ENCODE measurements at places on chromosomes 7 and 10.

DNA sequence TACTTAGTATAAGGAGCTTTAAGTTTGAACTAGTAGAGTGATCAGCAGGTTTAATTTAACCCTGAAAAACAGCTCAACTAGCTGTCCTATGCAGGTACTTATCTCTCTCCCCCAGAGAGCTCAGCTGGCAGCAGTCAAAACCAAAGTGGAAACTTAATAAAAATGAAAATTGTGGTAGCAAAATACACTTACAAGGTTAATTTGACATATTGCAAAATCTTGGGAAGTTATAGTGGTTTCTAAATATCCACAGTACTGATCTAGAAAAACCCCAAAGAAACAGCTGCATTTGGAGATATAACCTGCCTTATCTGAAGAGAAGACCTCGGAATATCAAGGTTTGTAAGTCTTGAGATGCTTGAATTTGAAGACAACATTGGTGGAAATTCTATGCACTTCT lies 269.2 kb downstream of the RNLS start:
- DNase-seq, result no peak

DNA sequence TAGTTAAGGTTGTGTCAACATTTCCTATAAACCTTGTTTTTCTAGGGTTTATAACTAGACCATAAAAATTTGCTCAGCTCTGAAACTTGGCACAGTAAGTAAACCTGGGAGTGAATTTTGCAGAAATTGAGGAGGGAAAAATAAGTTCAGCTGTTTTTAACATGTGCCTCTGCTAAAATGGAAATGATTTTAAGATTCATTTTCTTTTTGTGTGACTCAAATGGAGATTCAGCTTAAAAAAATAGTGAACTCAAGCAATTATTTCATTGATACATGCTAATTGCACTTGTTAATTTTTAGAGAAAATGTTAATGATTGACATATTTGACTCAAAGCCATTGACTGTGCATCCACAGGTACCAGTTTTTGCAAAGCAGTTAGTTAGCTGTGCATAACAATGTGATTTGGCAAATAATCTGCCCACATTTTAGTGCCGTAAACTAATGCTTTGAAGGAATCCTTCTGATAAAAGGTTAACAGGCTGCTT lies 68.5 kb upstream of the ZNF438 start:
- no peak for DNase-seq

DNA sequence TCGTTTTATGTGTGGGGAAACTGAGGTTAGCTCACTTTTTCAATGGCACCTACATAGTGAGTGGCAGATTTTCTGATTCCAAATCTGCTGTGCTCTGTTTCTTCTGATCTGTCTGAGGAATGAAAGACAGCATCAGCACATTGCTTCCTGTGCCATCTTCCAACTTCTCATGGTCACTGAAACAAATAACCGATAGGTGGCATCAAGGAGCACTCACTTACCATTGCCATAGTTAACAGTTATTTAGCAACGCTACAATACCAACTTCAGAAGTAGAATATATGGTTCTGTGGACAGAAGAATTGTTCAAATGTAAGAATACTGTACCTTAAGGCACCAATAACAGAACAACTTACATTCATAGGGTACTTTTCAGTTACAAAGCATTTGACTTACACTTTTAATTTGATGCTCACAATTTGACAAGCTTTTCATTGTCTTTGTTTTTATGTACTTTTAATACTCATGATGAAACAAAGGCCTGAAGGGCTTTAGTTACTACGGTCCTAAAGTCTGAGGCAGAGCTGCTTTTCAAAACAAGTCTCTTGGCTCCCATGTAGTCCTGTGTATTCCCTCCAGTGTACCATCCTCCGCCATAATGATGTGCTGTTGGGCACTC lies 228.9 kb upstream of the TCF7L2 start:
- no peak for DNase-seq

DNA sequence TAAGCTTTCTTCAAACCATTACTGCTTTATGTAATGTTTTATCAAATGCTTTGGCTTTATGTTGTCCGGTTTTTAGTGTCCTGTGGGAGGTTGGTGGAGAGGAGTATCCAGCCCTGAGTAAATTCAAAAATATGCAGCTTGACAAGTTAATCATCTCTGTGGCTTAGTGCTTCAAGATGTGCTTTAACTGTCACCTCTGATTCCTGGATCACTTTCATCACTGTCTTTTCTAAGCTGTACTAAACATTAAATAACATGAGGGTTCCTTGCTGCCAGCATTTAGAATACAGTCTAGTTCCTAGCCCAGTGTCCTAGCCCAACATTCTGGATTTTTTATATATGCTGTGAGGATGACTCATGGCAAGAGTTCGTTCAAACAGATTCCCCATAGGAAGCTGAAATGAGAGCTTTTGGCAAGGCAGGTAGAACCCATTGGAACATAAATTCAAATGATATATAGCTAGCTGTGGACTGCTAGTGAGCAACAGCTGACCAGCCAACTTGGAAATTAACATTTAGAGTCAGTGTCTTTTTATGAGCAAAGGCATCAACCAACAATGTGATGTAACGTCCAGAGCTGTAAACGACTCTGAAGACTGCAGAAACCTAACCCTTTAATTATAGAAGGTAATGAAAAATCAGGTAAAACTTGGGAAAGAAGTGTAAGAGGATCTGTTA lies 80.6 kb upstream of the OIT3 start:
- DNase-seq, result no peak

GRCh38 chr7:33623267-33623666 lies 282.1 kb upstream of the BMPER start:
- no peak for DNase-seq

DNA sequence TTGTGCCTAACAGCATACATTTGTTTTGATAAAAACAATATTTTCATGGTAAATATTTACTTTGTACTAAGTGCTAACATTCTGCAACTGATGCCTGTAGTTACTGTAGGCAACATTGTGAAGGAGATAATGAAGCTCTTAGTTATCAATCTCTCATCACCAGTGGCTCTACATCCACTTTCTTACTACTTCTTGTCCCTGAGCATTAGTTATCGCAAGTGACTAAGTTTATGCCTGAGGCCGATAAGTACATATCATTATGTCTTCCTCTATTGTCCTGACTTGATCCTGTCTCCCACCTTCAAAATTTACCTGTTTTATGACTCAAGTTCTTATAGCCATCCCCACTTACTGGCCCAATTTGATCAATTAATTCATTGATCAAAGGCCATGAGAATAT lies 63.6 kb downstream of the MACC1 start:
- DNase-seq, result no peak

DNA sequence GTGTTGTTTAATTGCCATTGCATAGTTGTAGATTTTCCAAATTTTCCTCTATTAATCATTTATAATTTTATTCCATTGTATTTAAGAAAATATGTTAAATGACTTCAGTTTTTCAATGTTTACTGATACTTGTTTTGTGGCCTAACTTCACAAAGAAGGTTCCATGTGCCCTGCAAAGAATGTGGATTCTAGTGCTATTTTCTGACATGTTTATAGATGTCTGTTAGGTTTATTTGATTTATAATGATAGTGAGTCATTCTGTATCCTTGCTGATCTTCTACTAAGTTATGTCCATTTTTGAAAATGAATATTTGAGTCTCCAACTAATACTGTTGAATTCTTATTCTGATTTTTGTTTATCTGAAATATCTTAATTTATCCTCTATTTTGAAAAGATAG lies 369.0 kb downstream of the MAGI2 start:
- DNase-seq, result no peak

GRCh38 chr7:155885167-155886155 lies 73.2 kb upstream of the SHH start:
- DNase-seq, result no peak

DNA sequence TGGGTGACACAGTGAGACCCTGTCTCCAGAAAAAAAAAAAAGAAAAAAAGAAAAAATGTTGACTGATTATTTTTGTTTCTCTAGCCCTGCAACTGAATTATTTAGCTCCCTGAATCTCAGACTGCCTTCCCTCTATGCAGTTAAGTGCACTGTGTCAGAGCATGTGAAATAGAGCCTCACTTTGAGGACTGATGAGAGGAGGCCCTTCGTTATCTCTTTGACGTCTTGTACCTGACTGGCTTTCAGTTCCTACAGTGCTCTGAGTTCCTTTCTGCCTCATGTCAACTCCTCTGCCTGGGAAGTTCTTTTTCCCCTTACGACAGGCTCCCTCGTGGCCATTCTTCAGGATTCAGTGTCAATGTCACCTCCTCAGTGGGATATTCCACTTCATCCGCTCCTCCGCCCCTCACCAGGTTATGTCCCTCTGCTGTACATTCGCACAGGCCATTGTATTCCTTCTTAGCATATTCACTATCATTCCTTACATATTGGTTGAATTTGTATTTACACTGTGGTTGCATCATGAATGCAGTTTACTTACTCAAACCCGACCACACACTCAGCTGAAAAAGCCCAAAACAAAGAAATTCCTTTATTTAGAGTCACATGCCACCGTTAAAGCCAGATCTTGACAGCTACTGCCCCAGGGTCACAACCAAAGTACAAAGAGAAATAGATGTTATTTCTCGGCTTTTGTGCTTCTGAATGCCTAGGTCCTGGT lies 18.1 kb upstream of the CAMK2G start:
- no peak for DNase-seq

GRCh38 chr7:129949292-129950133 lies 3.2 kb downstream of the UBE2H start:
- DNase-seq, result no peak

- DNase-seq, result no peak
These were observed 3.5 kb upstream of the FAM20C start for GRCh38 chr7:188727-189500.

DNA sequence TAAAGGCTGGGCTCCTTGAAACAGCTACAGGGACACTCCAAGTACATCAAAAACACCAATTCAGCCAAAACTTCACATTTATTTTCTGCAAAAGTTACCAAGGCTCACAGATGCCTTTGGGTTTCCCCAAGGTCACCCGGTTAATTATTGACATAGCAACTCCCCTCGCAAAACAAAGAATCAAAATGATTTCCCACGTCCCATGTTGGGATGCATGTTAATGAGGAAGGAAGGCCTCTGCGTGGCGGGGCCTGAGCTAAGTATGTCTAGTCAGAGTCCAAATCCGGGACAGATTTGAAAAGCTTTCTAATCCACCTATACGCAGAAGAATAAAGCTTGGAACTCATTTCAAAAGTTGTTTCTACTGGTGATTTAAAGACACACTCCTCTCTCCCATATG lies 535 bp upstream of the TMEM72 start:
- no peak for DNase-seq

DNA sequence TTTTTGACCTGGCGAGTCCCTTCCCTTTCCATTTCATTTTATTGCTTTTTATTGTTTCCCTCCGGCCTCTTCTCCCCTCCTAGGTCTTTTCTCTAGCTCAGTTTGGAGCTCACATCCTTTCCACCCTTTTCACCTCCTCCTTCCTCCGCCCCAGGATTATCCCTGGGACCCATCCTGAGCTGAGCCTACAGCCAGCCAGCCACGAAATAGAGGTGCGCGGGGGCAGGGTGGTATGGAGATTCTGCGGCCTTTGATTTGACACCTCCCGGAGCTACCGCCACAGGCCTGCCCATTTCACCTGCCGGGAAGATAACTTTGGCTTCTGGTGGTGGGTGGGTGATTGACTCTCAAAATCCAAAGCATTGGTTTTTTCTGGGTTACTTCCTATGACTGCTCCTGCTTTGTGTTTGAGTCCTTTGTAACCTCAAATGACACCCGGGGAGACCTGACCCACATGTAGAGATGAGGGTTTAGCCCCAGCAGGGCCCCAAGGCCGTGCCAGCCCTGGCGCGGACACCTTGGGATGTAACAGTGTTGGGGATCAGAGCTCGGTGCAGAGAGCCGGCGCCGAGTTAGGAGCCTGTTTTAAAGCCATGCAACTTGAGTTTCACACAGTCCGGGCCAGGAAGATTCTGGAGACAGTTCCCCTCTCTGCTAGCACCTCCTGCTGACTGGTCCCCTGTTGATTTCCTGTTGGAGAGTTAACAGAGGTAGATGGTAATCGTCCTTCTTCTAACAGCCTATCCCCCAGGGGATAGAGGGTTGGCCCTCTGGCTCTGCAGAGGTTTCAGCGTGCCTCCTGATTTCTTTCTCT lies 1.5 kb downstream of the DUSP5 start:
- peak; percentile 54 for DNase-seq

GRCh38 chr10:810351-810846 lies 120.9 kb upstream of the DIP2C start:
- no peak for DNase-seq

- no peak for DNase-seq
These were observed at the start of gene AFAP1L2 for GRCh38 chr10:114404171-114405010. AFAP1L2 (minus strand) TSS chr10:114404502; CDS start chr10:114404455, 47 bp downstream.

DNA sequence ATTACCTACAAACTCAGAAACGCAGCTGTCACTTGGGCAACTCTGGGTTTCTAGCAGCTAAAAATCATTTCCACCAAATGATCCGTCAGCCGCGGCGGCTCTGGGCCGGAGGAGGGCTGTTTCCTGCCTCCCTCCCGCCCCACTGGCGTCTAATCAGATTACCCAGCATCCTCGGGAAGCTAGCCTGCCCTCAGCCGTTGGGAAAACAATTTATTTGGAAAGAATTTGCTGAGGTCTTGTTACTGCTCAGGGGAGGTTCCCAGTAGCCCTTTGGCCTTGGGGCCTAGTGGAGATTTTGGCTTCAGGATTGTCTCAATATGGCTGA lies 65.0 kb upstream of the ADGRA1 start:
- no peak for DNase-seq

DNA sequence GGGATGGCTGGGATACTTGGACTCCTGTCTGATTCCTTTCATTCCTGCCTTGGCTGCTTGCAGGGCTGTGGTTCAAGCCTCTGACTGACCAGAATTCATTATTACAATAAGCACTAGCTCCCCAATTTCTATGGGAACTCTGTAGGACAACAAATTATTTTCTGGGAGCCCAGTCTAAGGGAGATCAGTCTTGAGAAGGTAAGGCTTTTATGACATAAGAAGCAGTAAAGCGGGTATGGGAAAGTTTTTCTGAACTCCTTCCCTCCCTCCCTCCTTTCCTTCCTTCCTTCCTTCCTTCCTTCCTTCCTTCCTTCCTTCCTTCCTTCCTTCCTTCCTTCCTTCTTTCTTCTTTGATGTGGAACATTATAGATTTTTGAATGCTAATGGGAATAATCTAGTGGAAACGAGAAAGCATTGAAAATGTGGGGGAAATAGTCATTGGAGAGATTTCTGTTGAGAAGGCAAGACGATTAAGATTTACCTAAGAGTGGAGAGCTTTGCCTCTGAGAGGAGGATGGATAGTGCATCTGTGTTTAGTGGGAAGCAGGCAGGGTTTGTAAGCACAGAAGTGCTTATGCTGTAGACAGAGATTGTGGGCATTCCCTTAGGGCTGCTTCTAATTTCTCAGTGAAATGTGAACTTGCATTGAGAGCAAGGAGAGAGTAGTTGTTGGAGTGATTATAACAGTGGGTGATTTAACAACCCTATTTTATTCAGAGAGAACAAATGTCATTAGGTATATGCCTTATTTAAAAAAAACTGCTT lies 201.5 kb downstream of the DNAJB9 start:
- DNase-seq, result no peak

GRCh38 chr7:105289704-105290103 lies 99.0 kb downstream of the SRPK2 start:
- no peak for DNase-seq

Measured in GF-D8 (cell line).